ENCODE measurements at places on chromosomes 11 and 22. TPM values are rescaled to one million over a fixed set of nuclear protein-coding genes. Genes with fewer than 3 reads are reported as not detected.

The ZDHHC8 gene
- total RNA-seq, result 3.3 TPM

The ZNF215 gene
- 5.6 TPM for total RNA-seq

The GAB4 gene
- not detected for total RNA-seq

The RAB39A gene
- total RNA-seq, result 47.7 TPM

The SCN4B gene
- total RNA-seq, result 12.2 TPM

The APOBEC3B gene
- total RNA-seq, result not detected

All from occipital lobe (tissue), 3 donors.